ENCODE measurements at places on chromosomes 6 and 20. TPM values are rescaled to one million over a fixed set of nuclear protein-coding genes. Genes with fewer than 3 reads are reported as not detected.

GRCh38 chr20:49054056-49054643 lies 8.0 kb downstream of the CSE1L start:
- no peaks in the 10 kb centered on the region for H3K27me3 ChIP-seq
- H3K36me3 ChIP-seq = peaks cover 47% of the 10 kb centered on the region
- peaks cover 41% of the 10 kb centered on the region for H3K4me1 ChIP-seq

DNAH8 gene
- total RNA-seq = 0.08 TPM

- no peak overlapping the region for H3K27ac ChIP-seq
- H3K4me1 ChIP-seq = no peaks in the 10 kb centered on the region
- no peaks in the 10 kb centered on the region for H3K36me3 ChIP-seq
- no peak overlapping the region for H3K4me3 ChIP-seq
- H3K27me3 ChIP-seq = peaks cover 22% of the 10 kb centered on the region
Observed at GRCh38 chr6:71011871-71012371, 55.1 kb upstream of the B3GAT2 start.

DNA sequence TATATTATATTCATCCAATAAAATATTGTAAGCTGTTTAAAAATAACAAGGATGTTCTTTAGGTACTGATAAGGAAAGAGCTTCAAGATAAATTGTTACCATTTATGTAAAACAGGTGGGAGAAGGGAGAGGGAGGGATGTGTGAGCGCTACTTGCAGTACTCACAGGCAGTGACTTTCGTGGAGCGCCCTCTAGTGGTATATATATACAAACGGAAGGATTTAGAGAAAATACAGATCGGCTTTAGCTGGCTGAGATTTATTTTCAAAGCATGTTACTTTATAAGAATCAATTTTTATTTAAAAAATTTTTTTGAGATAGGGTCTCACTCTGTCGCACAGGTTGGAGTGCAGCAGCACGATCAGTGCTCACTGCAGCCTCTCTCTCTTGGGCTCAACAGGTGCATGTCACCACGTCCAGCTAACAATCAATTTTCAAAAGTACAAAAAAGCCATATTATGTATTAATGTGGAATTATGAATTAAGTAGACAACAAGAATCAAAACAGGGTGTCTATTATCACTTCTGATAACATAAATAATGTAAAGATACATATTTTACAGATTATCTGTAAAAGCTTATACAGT lies 3.3 kb upstream of the MOG start:
- H3K4me3 ChIP-seq = no peak overlapping the region
- DNase-seq = no peak
- H3K27me3 ChIP-seq = peaks cover 13% of the 10 kb centered on the region
- H3K4me1 ChIP-seq = peaks cover 3% of the 10 kb centered on the region

- peaks cover 10% of the 10 kb centered on the region for H3K4me1 ChIP-seq
- no peaks in the 10 kb centered on the region for H3K27me3 ChIP-seq
- no peak overlapping the region for H3K27ac ChIP-seq
- no peak overlapping the region for H3K4me3 ChIP-seq
Observed at GRCh38 chr6:21947731-21948386, 349.0 kb downstream of the PRL start.

DNA sequence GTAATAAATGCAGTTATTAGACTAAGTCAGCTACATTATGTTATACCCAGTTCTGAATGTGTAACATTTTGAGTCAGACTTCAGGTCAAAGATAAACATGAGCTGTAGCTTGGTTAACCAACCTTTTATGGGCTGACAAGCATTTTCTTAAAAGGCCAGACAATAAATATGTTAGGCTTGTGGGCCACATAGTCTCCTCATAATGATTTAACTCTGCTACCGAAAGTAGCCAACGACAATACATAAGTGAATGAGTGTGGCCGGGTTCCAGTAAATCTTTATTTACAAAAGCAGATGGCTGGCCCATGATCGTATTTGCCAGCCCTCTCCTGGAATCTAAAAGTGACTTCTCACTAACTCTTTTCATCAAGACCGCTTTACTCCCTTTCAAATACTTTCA lies 49.9 kb downstream of the ATG5 start:
- H3K36me3 ChIP-seq = peaks cover 28% of the 10 kb centered on the region
- H3K27me3 ChIP-seq = no peaks in the 10 kb centered on the region
- no peak for DNase-seq
- H3K4me1 ChIP-seq = peaks cover 36% of the 10 kb centered on the region
- H3K4me3 ChIP-seq = no peak overlapping the region
- H3K27ac ChIP-seq = no peak overlapping the region

- no peak overlapping the region for H3K4me3 ChIP-seq
- no peak overlapping the region for H3K27ac ChIP-seq
Observed at GRCh38 chr6:62236784-62237183, 49.2 kb downstream of the KHDRBS2 start.

- no peak overlapping the region for H3K4me3 ChIP-seq
- DNase-seq = no peak
- no peaks in the 10 kb centered on the region for H3K4me1 ChIP-seq
- H3K27ac ChIP-seq = no peak overlapping the region
- no peaks in the 10 kb centered on the region for H3K27me3 ChIP-seq
- no peaks in the 10 kb centered on the region for H3K36me3 ChIP-seq
Observed at GRCh38 chr20:41782730-41783406, 164.7 kb upstream of the CHD6 start.

DNA sequence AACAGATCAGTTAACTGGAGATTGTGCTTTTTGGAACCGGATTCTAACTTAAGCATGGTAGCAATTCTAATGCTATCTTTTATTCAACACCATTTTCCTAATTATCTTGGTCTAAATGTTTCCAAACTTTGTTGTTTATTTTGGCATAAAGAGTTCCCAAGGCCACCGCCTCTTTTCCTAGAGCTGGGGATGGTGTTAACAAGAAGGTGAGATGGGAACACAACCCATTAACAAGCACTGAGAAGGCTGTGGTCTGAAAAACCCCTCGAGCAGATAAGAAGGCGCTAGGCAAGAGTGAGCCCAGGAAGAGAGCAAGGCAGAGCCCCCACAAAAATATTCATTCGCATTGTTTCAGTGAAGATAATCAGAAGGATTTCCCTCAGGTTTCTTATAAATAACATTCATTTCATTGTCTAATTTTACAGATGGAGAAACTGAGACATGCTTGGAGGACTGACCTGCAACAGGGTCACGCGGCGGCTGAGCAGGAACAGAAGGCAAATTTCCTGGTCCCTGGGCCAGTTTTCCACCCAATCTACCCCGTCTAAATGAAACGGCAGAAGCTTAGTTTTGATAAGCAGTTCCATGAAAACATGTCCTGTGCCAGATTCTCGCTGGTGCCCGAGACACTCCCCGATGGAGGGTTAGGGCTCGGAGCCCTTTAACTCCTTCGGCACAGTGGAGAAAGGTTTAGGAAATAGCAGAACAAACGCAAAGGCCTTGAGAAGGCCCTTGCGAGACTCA lies 155.6 kb downstream of the FOXC1 start:
- H3K4me3 ChIP-seq = no peak overlapping the region
- H3K27me3 ChIP-seq = no peaks in the 10 kb centered on the region
- H3K27ac ChIP-seq = no peak overlapping the region
- peaks cover 10% of the 10 kb centered on the region for H3K4me1 ChIP-seq
- H3K36me3 ChIP-seq = peaks cover 10% of the 10 kb centered on the region
- DNase-seq = no peak

DNA sequence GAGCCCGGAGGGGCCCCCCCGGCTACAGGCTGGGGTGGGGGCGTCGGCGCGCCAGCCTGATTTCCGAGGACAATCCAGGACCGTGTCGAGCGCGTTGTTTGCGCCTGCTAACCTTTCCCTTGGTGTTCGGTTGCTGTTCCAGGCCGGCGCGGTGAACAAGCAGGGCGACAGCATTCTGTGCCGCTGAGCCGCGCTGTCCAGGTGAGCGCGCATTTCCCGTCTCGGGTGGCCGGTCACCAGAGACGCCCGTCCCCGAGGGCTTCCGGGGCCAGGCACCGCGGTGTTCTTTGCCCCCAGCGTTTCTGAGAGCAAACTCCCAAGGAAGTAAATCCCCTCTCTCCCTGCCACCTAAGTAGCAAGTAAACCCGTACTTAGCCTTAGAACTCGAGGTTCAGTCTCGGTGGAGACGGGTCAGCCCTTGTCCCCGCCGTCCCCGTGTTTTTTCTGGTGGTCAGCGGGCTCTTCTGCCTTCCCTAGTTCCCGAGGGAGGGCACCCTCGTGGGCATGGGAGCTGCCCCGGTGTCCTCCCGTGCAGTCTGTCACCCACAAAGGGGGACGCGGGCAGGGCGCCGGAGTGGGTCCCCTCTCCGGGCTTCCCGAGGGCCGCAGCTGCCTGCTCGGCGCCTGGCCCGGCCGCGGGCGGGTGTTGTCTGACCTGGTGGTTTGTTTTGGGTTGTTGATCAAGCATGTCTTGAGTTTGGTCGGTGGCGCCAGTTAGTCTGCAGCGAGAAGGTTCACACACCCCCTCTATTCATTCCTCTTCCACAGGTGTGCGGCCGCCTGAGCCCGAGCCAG lies 1.5 kb downstream of the ID4 start:
- peaks cover 4% of the 10 kb centered on the region for H3K4me1 ChIP-seq
- no peak overlapping the region for H3K4me3 ChIP-seq
- no peak for DNase-seq
- H3K27ac ChIP-seq = no peak overlapping the region
- peaks cover 60% of the 10 kb centered on the region for H3K27me3 ChIP-seq

MICB gene
- 18.5 TPM for total RNA-seq

DNA sequence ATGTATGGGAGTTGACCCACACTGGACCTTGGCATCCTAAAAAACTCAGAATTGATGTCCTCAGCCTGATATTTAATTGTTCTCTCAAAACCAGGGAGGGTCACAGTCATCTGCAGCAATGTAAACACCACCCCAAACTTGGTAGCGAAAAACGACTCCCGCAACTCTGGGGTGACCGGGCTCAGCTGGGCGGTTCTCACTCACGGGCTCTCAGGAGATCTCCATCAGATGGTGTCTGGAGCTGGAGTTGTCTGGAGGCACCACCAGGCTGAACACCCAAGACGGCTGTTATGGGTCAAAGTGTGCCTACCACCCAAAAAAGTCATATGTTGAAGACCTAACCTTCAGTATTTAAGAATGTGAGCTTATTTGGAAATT lies 50.9 kb upstream of the NXT1 start:
- H3K4me3 ChIP-seq = no peak overlapping the region
- H3K36me3 ChIP-seq = no peaks in the 10 kb centered on the region
- no peak for DNase-seq
- no peak overlapping the region for H3K27ac ChIP-seq

GRCh38 chr6:85585741-85586140 lies 7.9 kb downstream of the SNX14 start:
- DNase-seq = no peak
- peaks cover 78% of the 10 kb centered on the region for H3K36me3 ChIP-seq
- H3K4me1 ChIP-seq = peaks cover 34% of the 10 kb centered on the region

RIPOR3 gene
- total RNA-seq = not detected

GRCh38 chr6:40287296-40287850 lies 299.8 kb downstream of the LRFN2 start:
- no peaks in the 10 kb centered on the region for H3K36me3 ChIP-seq
- no peaks in the 10 kb centered on the region for H3K4me1 ChIP-seq
- DNase-seq = no peak
- H3K27me3 ChIP-seq = peaks cover 46% of the 10 kb centered on the region
- no peak overlapping the region for H3K4me3 ChIP-seq

- H3K4me3 ChIP-seq = no peak overlapping the region
- DNase-seq = no peak
- H3K27ac ChIP-seq = no peak overlapping the region
Observed at GRCh38 chr6:45044086-45044485, 284.0 kb upstream of the RUNX2 start.

GRCh38 chr6:160386869-160387530 lies 38.8 kb downstream of the SLC22A3 start:
- no peak overlapping the region for H3K27ac ChIP-seq
- no peaks in the 10 kb centered on the region for H3K36me3 ChIP-seq
- no peaks in the 10 kb centered on the region for H3K4me1 ChIP-seq
- H3K4me3 ChIP-seq = no peak overlapping the region
- DNase-seq = no peak

- no peak overlapping the region for H3K27ac ChIP-seq
- no peak overlapping the region for H3K4me3 ChIP-seq
- no peak for DNase-seq
Observed at GRCh38 chr20:10306440-10307358, 88.1 kb downstream of the SNAP25 start.
